ENCODE measurements at places on chromosomes 2 and 18.
A peak's percentile ranks its signal among the peaks of the same experiment; 100 is the strongest.

DNA sequence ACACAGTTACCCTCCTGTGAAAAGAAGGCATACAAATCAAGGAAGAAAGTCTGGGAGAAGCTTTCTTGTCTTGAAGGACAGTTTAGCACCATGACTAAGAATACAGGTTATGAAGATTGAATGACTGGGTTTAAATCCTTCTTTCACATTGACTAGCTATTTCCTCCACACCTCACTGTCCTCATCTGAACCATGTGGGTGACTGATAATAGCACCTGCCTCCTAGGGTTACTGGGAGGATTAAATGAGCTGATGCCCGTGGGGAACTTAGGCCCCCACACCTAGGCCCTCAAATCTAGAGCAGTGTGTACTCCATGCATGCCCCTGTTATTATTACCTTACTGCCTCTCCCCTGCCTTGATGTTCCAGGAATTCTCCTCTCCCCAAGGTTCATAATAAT lies 202.9 kb downstream of the FBXO15 start:
- no peak for DNase-seq

GRCh38 chr2:215397632-215398341 lies 38.1 kb downstream of the FN1 start:
- DNase-seq, result no peak

DNA sequence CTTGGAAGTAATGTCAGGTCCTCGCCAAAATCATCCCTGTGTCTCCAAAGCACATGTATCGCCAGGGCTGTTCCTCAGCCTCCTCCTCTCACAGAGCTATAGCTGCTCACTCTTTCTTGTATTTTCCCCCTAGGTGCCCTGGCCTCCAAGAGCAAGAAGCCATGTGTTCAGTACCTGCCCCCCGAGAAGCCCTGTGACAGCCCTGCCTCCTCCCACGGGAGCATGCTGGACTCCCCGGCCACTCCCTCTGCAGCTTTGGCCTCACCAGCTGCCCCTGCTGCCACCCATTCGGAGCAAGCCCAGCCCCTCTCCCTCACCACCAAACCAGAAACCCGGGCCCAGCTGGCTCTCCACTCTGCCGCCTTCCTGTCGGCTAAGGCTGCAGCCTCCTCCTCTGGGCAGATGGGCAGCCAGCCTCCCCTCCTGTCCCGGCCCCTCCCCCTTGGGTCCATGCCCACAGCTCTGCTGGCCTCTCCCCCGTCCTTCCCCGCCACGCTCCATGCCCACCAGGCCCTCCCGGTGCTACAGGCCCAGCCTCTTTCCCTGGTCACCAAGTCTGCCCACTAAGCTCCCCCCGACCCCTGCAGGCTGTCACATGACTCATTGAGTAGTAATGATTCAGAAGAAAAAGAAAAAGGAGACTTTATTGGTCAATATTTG lies 18.8 kb downstream of the TGOLN2 start:
- DNase-seq, result no peak

GRCh38 chr2:129354631-129355030 lies 624.8 kb upstream of the RAB6C start:
- DNase-seq, result no peak

DNA sequence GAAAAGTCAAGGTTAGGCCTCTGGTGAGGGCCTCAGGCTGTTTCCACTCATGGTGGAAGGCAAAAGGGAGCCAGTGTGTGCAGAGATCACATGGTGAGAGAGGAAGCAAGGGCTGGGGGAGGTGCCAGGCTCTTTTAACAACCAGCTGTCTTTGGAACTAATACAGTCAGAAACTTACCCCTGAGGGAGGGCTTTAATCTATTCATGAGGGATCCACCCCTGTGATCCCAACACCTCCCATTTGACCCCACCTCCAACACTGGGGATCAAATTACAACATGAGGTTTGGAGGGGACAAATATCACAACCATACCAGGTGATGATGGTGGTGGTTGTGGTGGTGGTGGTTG lies 10.9 kb downstream of the POLI start:
- DNase-seq, result no peak

DNA sequence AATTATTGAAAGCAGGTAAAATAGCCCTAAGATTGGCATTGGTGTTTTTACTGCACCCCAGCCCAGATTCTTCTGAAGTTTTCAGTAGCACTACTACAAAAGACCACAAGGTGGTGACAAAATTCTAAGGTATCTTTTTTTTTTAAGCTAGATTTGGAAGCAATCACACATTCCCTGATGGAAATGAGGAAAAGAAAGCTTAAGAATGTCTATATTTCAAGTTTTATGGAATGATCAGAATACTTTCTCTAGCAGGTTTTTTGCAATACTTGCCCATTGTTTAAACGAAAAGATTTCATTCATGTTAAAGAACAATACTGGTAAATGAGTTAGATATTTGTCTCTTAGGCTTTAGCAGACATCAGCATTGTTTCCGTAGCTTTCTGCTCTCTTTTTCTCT lies 32.1 kb upstream of the ZNF638 start:
- DNase-seq, result no peak

- no peak for DNase-seq
Measured at GRCh38 chr18:8403713-8404112, 205.5 kb upstream of the RAB12 start.

DNA sequence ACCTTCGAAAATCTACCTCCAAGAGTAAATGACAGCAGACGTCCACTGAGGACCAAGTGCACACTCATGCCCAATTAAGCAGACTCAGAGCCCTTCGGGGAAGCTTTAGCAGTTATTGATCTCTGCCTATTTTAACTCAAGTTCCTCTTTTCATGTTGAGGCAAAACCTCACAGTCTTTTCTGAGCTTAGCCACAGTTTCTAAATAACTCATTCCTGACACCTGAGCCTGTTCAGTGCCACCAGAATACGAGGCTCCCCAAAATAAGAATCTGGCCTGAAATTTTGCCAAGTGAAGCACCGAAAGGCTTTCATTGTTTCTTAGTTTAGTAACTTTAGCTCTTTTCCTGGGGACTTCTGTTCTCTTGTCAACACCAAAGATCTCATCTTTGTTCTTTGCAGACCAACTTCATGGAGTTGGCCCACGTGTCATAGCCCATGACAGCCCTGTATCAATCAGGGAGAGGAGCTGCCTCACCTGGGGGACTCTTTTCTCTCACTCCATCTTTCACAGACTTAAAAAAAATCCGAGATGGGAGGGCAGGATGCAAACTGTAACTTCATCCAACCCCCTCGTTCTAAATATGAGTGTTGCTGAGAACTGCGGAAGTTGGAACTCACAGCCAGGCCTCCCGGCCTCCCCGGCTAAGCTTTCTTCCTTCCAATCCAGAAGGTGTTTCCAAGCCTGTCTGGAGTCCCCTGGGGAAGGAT lies 22.2 kb downstream of the INPP5D start:
- no peak for DNase-seq

DNA sequence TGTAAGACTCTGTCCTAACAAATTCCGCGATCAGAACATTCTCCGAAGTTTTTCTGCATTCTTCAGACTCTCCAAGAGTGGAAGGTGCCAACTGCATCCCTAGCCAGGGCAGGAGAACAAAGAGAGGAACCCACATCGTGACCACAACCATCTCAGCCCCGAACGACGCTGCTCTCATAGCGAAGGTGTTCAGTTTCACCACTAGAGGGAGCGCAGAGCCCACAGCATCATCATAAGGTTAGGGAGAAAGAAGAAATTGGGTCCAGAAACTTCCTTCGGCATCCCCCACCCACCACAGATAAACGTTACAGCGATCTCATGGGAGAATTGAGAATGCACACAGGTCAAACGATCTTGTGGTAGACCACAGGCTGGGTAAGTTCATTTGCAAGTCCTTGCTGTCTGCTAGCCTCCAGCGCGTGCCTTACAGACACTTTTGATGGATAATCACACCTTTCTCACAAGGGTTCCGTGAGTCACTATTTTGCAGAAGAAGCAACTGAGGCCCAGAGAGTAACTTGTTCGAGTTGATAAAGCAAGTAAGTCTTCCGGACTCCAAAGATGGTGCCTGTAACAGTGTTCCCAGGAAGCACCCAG lies 53.7 kb upstream of the ARL4C start:
- DNase-seq, result peak; percentile 32
